Activated CD4-positive, alpha-beta memory T cell treated with anti-CD3 and anti-CD28 coated beads, Interleukin-2, amount 10 ng/mL, durations not matched to agents 7 days and 5 days (primary cell): ENCODE measurements at places on chromosomes 1 and 21. TPM values are rescaled to one million over a fixed set of nuclear protein-coding genes. Genes with fewer than 3 reads are reported as not detected.
A peak's percentile ranks its signal among the peaks of the same experiment; 100 is the strongest.

FAM163A gene
- not detected for total RNA-seq

RPS27 gene
- total RNA-seq: 2,022 TPM

- H3K4me1 ChIP-seq: peaks cover 3% of the 10 kb centered on the region
- DNase-seq: no peak
- no peak overlapping the region for H3K27ac ChIP-seq
Observed at GRCh38 chr1:42250164-42250563, 84.9 kb downstream of the FOXJ3 start.

- no peak overlapping the region for H3K27ac ChIP-seq
- no peaks in the 10 kb centered on the region for H3K4me1 ChIP-seq
- no peaks in the 10 kb centered on the region for H3K27me3 ChIP-seq
- H3K4me3 ChIP-seq: no peak overlapping the region
- no peak for DNase-seq
- H3K36me3 ChIP-seq: no peaks in the 10 kb centered on the region
Observed at GRCh38 chr1:101709721-101710120, 287.0 kb downstream of the OLFM3 start.

DNA sequence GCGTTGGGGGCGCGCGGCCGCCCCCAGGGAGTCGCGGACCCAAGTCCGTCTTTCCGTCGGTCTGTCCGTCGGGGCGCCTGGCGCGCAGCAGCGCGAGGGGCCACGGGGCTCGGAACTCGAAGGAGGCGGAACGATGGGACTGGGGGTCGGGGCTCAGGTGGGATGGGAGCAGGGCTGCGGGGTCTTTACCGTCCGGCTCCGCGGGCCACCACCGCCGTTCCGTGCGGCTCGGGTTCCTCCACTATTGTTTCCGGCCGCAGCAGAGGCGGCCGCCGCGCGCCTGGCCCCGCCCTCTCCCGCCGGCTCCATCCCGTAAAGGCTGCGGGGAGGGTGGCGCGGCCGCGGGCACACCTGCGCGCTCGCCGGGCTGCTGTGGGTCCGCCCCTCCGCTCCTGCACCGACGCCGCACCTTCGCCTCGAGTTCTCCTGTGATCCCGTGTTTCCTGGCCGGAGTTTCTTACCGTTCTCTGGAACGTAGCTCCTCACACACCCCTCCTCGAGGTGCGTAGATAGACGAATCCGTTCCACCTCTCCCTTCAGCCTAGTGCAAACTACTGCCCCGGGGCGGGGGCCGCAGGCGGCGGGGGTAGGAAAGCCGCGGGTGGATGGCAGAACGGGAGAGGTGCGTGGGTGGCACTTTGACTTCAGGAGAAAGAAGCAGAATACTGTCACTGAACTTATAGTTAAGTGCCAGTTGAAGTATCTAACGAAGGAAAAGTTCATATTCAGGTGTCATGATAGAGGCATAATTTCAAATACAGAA is at the start of gene C21orf91:
Gene C21orf91 (minus strand): TSS at position 243 of the 763 bp plus-strand sequence. CDS start 1,038 bp downstream, outside the sequence.
- peaks cover 44% of the 10 kb centered on the region for H3K4me1 ChIP-seq
- H3K27ac ChIP-seq: peak within 1 kb of the TSS; percentile 99
- DNase-seq: peak; percentile 92
- peak within 1 kb of the TSS; percentile 88 for H3K4me3 ChIP-seq
- no peaks in the 10 kb centered on the region for H3K27me3 ChIP-seq

GRCh38 chr1:180002437-180002836 is 47.8 kb downstream of the CEP350 start:
- H3K4me1 ChIP-seq: no peaks in the 10 kb centered on the region
- no peak overlapping the region for H3K4me3 ChIP-seq
- peaks cover 37% of the 10 kb centered on the region for H3K36me3 ChIP-seq
- no peaks in the 10 kb centered on the region for H3K27me3 ChIP-seq
- DNase-seq: no peak
- H3K27ac ChIP-seq: no peak overlapping the region

DNA sequence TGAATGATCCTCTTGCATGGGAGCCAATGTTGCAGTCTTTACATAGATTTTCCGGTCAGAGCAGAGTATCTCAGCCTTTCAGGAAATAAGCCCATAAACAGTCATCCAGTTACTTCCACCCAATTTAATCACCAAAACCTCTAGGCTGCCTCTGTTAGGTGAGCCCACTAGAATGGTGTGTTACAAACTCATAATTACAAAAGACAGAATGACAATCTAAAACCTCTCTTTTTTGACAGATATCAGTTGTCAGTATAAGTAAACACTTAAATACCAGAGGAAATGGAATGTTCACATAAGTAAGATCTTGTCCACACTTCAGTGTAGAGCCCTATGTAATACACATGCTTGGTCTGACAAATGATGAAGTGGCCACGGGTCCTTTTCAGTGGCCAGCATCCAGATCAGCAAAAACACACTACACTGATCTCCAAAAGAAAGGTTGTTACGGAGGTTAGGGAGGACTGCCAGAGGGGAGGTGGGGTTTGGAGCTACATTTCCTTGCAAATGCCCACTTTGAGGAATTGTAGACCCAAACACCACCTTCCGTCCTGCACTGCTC is 71.3 kb upstream of the FBXO28 start:
- peaks cover 2% of the 10 kb centered on the region for H3K4me1 ChIP-seq
- H3K36me3 ChIP-seq: no peaks in the 10 kb centered on the region
- peaks cover 8% of the 10 kb centered on the region for H3K27me3 ChIP-seq
- DNase-seq: no peak

DNA sequence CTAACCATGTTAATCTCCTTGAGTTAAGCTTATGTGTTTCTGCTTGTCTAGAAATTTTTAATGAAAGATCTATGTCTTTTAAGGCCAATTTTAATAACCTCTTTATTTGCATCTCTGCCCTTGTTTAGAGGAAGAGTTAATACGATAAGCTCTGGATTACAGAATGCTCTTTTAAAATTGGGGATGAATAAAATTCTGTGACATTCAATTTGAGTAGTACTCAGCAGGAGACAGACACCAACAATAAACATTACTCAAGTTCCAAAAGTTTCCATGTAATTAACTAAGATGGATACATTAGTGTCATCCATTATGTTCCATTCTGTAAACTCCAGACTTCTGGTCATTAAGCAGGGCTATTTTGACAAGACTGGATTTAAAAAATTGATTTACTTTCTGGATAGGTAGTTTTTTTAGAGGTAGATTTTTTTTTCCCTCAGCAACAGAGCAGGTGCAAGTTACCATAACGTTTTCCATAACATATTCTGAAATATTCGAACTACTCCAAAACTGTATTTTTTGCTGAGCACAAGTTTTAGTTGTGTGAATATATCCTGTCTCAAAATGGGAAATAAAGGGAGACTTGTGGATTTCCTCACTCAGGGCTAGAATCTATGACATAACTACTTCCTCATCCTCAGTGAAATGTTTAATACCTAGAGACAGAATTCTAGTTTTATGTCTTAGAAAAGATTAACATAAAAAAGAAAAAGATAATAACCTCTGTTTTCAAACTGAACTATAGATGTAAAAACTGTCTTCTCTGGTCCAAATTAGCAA is 221.7 kb downstream of the NEGR1 start:
- H3K4me3 ChIP-seq: no peak overlapping the region
- no peak for DNase-seq
- no peaks in the 10 kb centered on the region for H3K4me1 ChIP-seq
- no peaks in the 10 kb centered on the region for H3K36me3 ChIP-seq
- no peaks in the 10 kb centered on the region for H3K27me3 ChIP-seq

DNA sequence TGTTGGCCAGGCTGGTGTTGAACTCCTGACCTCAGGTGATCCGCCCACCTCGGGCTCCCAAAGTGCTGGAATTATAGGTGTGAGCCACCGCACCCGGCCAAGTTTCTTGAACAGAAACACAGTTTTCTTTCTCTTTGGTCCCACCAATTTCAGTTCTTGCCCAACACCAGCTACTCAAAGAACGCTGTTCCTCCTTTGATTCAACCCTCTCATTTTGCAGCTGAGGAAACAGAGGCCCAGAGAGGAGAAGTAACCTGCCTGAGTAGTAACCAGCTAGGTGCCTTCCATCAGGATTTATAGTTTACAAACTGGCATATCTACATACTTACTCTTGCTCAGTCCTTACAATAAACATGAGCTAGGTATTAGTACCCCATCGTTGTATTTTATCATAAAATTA is 119.9 kb downstream of the SYF2 start:
- H3K27ac ChIP-seq: no peak overlapping the region
- DNase-seq: no peak
- H3K27me3 ChIP-seq: peaks cover 13% of the 10 kb centered on the region
- no peak overlapping the region for H3K4me3 ChIP-seq
- H3K36me3 ChIP-seq: peaks cover 10% of the 10 kb centered on the region

DNA sequence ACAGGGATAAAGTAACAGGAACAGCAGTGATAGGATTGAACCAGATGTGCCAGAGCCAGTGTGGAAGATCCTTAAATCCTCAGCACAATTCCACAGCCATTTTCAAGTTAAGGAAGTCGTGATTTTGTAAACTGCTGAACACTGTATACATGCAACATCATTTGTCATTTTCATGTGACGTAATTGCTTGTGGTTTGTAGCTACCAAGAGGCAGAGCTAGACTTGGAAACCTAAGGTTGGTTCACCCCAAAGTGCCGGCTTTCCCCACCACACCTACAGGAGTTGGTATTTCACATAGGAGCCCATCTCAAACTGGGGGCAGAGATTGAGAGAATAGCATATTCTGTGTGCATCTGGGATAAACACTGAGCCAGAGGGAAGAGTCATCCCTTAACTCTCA is 113.9 kb downstream of the CAPN8 start:
- H3K27me3 ChIP-seq: peaks cover 8% of the 10 kb centered on the region
- H3K27ac ChIP-seq: no peak overlapping the region
- H3K4me1 ChIP-seq: peaks cover 4% of the 10 kb centered on the region
- no peaks in the 10 kb centered on the region for H3K36me3 ChIP-seq
- no peak for DNase-seq
